Activated CD4-positive, CD25-positive, alpha-beta regulatory T cell treated with anti-CD3 and anti-CD28 coated beads, Interleukin-2, amount 50 U/mL, for 72 hours (primary cell): ENCODE measurements at places on chromosomes 5 and 9.

- no peak for DNase-seq
These were observed 3.8 kb downstream of the BARHL1 start for GRCh38 chr9:132585954-132586829.

GRCh38 chr5:170195961-170196360 is 36.8 kb upstream of the C5orf58 start:
- DNase-seq: no peak

DNA sequence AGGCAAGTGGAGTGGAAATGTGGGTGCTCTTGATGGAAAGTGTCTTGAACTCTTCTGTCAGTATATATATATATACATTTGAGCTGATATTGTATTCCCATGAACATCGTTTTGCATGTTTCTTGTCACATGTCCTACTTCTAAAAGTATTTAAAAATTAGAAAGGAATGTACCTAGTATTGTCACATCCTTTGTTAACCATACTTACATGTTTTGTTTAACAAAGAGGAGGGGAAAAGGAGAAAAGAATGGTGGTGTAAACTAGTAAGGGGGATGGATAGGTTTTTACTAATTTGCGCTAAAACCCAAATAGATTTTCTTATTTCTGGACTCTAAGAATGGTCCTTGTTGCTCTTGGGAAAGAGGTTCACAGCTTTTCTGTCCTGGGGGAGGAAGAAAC is 181.7 kb downstream of the GOLPH3 start:
- no peak for DNase-seq

- no peak for DNase-seq
These were observed 613.1 kb downstream of the EBF1 start for GRCh38 chr5:158486566-158486965.

GRCh38 chr9:131391020-131391419 is 2.9 kb upstream of the PRRC2B start:
- DNase-seq: no peak

GRCh38 chr9:128304136-128304970 is 17.9 kb downstream of the TRUB2 start:
- DNase-seq: no peak

DNA sequence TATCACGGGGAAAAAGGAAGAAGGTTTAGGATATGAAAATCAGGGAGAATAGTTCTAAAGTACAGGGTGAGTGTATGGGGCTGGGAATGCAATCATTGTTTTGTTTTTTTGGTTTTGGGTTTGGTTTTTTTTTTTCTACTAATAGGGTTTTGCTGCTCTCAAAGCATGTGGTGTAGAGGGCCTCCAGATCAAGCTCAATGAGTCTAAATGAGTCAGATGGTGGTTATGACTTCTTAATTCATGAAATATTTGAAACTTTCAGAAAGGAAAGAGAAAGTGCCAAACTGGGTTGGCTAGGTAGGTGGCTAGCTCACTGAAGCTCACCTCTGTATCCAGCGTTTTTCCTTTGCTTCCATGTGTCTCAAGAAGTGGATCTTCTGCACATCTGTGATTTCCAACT is 10.7 kb downstream of the OR1L8 start:
- no peak for DNase-seq

DNA sequence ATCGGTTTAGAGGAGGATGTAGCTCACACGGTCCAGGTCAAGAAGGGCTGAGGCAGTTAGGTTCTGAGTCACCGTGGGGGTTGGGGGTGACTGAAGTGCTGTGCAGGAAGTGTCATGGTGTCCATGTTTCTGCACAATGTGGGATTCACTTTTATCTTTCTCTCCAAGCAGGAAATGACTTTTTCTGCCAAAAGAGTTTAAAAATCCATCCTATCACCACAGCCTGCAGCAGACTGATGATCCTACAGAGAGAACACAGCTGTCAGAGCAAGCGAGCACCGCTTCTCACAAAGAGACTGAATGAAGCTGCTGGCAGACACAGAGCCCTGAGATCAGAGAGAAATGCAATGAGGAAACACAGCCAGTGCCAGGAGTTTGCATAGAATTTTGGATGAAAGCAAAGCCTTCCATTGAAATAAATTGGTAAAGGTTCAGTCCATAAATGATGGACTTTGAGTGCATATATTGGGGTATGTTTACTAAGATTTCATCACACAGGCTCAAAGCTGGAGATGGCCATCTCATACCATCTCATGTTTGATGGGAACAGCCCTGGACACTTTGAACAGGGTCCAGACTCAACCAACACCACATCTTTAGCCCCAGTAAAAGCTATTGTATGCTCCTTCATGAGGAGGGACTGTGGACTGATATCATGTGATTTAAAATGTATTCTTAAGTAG is 213.9 kb upstream of the FBXL7 start:
- no peak for DNase-seq

GRCh38 chr9:137170486-137171148 is 766 bp upstream of the LRRC26 start:
- DNase-seq: no peak
